ENCODE measurements at places on chromosomes 5 and 9.
A peak's percentile ranks its signal among the peaks of the same experiment; 100 is the strongest.

DNA sequence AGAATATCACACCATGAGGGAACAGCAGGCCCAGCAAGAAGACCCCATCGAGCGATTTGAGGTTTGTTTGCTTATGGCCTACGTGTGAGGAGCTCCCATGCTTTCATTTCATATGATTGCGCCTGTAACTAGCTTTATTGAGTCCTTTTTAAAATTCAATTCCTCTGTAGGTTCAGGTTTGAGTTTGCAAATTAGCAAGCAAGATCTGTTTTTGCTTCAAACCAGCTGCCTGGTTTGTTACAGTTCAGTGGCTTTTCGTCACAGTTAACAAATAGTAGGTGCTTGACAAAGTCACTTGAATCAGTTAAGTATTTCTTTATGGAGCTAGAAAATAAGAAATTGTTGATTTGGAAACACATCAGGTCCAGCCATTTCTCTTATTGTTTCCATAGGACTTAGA lies 56.3 kb downstream of the GPR21 start:
- DNase-seq: no peak

- DNase-seq: no peak
Measured at GRCh38 chr9:114674076-114674797, 7.8 kb downstream of the TEX48 start.

DNA sequence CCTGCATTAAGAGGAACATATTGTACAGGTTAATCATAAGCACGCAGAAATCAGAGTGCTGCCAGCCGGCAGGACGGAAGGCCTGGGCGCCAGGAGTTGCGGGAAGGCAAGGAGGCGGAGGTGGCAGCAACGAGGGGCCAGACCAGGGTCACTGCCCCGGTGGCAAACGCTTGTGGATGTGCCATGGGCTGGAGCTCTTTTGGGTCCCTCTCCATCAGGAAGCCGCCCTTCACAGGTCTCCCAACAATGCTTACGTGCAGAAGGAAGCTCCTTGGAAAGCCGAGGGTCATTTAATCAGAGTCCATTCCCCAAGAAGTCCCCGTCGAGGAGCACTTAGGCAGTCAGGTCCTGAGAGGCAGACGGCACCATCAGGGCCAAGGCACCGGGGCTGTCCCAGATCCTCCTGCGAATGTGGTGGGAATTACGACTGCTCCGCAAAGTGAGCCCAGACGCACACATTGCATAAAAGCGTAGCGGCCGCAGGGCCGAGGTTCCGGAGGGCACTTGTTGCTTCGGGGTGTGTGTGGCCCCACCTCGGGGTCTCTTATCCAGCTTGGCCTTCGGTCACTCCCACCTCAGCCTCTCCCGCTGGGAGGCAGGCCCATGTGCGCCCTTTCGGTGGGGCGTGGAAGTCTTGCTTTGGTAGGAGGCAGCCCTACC lies 20.5 kb downstream of the MRPL36 start:
- DNase-seq: no peak

DNA sequence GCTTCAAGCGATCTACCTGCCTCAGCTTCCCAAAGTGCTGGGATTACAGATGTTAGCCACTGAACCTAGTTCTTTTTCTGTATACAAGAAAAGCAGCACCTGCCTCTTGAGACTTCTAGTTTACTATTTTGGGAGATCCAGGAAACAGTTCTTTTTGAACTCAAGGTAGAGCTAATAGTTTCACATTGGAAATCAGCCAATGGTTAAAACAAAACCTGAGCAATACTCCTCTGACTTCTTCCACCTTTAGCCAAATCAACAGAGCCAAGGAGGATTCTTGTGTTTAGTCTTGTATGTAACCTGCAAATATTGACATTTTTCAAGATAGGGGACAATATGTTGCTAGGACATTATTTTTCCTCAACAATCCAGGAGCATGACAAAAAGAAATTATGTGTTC lies 349.4 kb downstream of the SH3GL2 start:
- DNase-seq: no peak

GRCh38 chr9:138072161-138072842 lies 194.7 kb downstream of the CACNA1B start:
- no peak for DNase-seq

- DNase-seq: no peak
Measured at GRCh38 chr5:58795327-58795726, 212.5 kb downstream of the RAB3C start.

GRCh38 chr9:27929841-27930240 lies 356.6 kb upstream of the C9orf72 start:
- DNase-seq: no peak

DNA sequence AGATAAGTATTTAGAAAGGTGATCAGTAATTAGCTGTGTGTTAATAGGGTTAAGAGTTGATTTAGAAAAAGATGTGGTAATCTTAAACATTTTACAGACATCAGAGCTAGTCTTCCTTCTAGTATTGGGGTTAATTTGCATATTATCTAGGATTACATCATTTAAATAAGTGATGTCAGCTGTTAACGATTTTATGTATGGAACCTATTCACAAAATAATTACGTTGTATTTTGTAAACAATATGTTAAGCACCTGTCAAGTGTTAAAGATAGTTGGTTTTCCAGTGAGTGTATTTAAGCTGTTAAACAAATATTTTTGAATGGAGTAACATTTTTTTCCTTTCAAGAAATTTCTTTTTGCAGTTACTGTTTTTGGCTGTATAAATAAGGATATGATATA lies 2.2 kb downstream of the DCP2 start:
- DNase-seq: no peak

DNA sequence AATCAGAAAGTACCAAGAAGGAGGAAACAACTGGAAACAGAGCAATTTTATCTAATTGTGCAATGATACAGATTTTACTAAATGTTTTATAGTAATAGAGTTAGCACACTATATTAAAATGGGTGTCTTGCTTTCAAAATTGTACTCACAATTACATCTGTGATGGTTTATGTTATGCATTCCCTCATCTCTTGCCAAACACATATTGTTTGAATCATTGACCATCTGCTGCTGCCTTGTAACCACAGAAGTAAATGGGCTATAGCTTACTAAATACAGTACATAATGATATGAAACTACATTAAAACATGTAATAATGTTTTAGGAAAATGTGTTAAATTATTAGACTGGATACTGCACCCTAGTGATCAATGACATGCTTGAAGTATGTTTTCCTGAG lies 158.1 kb downstream of the SLC25A46 start:
- no peak for DNase-seq

DNA sequence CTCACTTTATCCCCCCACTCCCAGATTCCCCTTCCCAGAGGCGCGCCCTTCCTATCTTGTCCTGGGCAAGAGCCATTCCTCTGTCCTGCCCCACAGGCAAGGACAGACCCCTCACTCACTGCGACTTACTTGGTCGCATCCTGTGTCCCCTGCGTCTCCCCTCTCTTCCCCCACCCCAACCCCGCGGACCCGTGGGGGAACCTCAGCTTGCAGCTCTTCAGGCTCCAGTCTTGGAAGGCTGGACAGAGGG lies 542 bp downstream of the GGTA1 start:
- peak; percentile 44 for DNase-seq
